ENCODE measurements at places on chromosomes 7 and 10.

- DNase-seq = no peak
These were observed 13.7 kb downstream of the SRGN start for GRCh38 chr10:69101451-69102095.

- no peak for DNase-seq
These were observed 35.3 kb downstream of the VSTM4 start for GRCh38 chr10:49080071-49080470.

- DNase-seq = no peak
These were observed 84.4 kb upstream of the BET1 start for GRCh38 chr7:94088560-94088959.

DNA sequence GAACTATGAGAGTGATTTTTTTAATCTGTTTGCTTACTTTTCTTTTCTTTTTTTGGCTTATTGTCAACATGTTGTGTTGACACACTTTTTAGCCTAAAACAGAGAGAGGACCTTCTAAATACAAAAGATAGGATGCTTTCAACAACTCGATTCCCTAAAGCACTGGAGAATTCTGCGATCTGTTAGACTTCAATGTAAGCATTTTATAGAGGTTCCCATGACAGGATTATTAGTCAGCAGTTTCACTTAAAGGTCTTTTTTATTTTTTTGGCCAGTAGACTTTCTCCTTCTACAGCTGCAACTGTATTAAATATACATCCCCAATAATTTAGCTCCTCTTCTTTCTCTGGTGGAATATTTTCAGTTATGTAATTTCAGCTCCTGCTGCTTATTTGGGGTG, 12.7 kb upstream of the NRP1 start:
- DNase-seq = no peak

- DNase-seq = no peak
These were observed 283.8 kb downstream of the C7orf25 start for GRCh38 chr7:42628054-42628453.
